ENCODE measurements at places on chromosomes 7 and 10.

DNA sequence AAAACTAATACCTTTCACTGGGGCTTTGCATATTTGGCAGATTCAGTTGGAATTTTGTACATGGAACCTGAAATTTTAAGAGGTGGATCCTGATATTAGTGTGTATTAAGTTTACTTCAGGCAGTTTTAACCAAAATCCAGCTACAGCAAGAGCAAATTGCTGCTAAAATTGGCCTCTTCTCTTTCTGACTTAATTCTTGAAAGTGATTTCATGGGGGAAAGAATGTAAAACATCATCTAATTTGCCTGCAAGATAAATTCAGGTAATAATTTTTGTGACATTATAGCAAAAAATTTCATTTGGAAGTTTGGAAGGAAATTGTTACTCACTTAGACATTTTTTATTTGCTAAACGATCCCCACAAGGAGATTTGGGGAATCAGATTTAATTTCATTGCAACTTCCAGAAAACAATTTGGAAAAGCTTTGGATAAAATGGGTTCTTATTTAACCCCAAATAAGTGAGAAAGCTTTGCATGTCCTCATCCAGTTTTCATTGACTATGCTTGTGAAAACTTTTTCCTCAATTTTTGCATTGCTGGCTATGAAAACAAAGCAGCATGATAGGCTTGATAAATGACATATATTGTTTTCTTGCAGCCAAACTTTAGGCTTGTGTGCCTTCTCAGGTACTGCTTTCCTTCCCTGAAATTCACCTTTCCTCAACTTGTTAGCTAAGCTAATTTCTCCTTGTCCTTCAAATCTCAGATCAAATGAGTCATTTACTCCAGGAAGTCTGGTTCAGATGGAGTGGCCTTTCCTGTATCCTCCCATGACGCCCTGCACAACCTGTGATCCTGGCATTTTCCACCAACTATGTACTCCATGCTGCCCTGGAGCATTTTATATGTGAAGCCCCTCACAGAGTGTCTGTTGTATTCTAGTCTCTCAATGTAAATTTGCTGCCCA is 27.4 kb upstream of the ZNF438 start:
- no peak for DNase-seq

DNA sequence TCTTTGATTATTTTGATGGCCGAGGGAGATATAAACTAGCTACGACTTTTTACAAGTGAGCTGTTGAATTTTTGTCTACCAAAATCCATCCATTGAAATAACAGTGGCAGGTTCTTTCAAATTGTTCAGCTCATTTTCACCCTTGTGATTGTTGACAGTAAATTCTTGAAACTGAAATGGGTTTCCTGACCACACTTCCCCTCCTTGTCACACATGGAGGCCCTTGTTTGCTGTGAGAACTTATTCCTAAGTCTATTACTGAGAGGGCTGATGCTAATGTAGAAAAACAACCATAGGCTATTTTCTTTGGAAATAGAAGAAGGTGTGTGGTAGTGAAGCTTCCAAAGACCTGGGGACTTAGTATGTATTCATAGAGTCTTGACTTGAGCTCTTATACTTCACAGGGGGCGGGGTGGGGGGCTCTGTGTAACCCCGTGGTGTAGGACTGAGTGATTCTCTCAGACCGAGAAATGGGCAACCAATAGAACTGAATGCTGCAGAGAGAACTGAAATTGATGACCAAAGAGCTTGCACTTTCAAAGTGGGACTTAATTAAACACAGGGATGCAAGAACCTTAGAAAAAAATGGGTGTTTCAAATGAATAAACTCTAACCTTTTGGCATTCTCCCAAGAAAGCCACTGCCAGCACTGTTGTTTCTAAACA is 718.9 kb downstream of the CCSER2 start:
- DNase-seq = no peak

DNA sequence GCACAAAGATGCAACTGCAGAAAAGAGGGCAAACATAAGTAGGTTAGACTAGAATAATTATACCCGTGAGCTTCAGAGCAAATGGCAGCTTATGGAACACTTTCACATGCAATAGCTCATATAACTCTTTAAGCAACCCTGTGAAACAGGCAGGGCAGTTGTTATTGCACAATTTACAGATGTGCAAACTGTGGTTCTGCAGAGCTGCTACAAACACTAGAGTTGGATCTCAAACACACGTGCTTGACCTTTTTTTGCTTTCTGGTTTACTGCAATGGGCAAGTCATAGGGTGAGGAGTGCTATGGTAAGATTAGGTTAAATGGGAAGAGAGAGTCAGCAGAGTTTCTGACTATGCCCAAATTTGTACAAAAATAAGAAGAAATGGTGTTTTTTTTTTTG is 610.8 kb downstream of the GATA3 start:
- DNase-seq = no peak

GRCh38 chr7:70040970-70041766 is 442.9 kb downstream of the AUTS2 start:
- no peak for DNase-seq

DNA sequence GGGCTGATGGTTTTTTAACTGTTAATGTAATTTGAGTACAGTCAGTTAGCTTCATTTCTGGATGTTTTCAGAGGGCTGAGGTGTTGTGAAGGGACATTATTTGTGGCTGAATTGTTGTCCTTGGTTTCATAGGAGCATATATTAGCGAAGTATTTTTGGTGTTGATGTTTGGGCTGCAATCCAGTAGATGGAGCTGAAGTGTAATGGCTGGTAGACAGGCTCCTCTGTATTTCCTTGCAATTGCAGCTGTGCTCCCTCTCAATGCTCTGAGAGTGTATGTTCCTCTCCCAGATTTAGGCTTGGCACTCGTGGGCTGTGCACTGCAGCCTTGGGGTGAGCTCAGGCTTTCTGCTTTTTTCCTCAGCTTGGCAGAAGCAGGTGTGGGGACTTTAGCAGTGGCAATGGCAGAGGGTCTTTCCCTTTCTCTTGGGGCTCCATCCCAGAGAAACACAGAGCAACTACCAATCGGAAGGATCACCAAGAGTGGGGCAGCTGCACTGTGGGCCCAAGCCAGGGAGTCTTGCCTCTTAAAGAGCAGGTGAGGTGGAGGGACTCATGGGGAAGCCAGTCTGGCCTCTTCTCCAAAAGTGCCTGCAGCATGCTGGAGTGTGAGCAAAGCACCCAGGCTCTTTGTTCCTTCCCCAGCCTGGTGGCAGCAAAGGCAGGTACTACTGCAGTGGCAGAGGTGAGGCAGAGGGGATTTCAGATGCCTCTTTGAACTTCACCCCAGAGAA is 544.4 kb downstream of the SH2D4B start:
- no peak for DNase-seq

DNA sequence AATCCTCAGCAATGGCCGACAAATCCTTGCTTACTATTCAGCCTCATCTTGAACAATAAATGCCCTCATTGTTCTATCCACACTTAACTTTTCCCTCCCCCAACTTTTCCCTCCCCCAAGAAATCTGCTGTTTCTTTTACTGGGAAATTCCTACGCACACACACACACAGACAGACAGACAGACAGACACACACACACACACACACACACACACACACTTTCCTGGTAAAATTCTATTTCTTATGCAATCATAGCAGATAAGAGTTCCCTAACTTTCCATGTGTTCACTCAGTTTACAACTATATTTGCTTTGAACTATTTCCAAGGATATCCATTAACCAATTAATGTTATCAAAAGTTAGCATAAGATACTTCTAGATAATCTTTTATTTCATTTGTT is 52.9 kb downstream of the RELN start:
- no peak for DNase-seq

DNA sequence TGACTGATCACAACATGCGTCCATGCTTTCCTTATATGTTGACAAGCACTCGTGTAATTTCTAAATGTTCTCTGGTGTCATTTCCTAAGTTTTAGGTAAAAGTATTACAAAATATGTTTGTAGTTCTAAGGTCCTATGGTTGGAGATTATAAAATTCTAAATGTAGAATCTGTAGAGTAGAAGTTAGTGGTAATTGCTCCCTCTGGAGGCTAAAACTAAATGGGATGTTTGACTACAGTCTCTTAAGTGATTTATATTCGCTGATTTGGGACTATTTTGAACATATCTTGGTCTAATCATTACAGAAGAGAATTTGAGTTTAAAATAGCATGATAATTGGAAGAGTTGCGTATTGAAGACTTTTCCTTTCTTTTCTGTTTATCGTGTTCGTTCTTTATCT is 74.1 kb downstream of the ZMYND11 start:
- DNase-seq = no peak

Data from activated T-cell treated with anti-CD3 and anti-CD28 coated beads for 1 hour (primary cell).